ENCODE measurements at places on chromosomes 12 and 14.
A peak's percentile ranks its signal among the peaks of the same experiment; 100 is the strongest.

DNA sequence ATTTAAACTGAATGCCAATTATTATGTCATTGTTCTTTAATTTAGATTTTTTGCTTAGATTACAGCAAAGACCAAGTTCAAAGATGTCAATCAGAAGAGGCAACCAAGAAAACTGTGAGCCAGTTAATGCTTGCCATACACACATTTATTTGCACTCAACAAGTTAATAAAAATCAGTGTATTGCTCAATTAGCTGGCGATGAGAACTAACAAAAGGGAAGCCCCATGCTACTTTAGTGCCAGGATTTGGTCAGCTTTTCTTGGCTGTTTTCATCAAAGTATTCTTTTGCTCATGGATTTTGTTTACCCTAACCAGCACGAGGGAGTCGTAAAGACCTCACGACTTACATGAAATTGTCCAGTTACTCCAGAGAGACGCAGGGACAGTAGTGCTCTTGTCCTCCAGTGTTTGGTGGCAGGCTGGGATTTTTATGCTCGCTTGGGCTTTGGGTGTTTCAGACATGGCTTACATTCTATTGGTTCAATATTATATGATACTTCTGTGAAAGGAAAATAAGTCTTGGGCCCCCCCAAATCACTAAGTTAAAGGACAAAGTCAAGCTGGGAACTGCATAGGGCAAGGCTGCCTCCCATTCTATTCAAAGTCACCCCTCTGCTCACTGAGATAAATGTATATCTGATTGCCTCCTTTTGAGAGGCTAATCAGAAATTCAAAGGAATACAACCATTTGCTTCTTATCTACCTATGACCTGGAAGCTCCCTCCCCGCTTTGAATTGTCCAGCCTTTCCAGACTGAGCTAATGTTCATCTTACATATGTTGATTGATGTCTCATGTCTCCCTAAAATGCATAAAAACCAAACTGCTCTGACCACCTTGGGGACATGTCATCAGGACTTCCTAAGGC is 7.4 kb upstream of the B4GALNT1 start:
- no peak for DNase-seq

DNA sequence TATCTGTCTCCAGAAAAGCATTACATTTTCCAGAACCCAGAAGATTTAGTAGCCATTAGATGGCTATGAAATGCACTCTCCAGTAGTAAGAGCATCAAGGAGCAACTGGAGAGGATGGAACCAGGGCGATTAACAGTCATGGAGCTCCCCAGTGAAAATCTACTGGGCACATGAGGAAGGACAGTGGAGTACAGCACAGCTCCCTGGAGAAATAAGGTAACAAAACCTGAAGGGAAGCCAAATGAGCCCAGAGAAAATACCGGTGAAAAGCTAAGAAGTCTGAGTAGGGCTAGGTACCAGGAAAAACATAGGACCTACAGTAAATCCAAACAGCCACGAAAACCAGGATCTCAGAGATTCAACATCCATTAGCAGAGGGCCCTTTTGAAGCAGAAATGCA is 21.6 kb downstream of the SOX5 start:
- DNase-seq: no peak

- DNase-seq: no peak
Measured at GRCh38 chr14:39251547-39251946, 17.8 kb downstream of the MIA2 start.

DNA sequence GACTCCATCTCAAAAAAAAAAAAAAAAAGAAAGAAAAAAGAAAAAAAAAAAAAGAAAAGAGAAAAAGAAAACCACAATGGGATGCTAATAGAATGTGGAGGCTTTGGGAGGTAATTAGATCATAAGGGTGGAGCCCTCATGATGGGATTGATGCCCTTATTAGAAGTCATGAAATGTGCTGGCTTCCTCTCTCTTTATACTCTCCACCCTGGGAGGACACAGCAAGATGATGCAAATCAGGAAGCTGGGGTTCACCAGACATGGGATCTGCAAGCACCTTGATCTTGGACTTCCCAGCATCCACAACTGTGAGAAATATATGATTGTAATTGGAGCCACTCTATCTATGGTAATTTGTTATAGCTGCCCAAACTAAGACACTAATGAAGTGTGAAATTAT is 13.4 kb upstream of the DRAM1 start:
- no peak for DNase-seq

DNA sequence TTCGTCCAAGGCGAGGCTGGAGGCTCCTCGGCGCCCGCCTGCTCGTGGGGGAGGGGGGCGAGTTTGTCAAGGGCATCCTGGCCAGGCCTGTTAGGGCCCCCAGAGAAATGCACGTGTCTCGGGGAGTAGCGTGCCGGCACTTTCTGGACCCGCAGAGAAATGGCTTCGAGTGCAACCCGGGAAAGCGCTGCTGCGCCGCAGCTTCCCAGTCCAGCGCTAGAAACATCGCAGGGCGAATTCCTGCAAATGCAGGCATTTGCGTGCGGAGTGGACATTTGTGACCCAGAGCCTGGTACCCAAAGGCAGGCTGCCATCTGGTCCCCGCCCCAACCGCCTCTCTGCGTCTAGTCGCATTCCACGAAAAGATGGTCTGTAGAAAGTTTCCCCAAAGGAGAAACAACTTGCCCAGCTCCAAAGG is 756 bp downstream of the LGR5 start:
- no peak for DNase-seq

- no peak for DNase-seq
Measured at GRCh38 chr12:124456652-124457152, 110.7 kb downstream of the NCOR2 start.

GRCh38 chr14:85415015-85415712 is 114.8 kb upstream of the FLRT2 start:
- no peak for DNase-seq

- no peak for DNase-seq
Measured at GRCh38 chr12:56162468-56163290, 4.5 kb downstream of the MYL6 start.

GRCh38 chr12:52495389-52495788 is 2.3 kb upstream of the KRT6A start:
- DNase-seq: no peak

DNA sequence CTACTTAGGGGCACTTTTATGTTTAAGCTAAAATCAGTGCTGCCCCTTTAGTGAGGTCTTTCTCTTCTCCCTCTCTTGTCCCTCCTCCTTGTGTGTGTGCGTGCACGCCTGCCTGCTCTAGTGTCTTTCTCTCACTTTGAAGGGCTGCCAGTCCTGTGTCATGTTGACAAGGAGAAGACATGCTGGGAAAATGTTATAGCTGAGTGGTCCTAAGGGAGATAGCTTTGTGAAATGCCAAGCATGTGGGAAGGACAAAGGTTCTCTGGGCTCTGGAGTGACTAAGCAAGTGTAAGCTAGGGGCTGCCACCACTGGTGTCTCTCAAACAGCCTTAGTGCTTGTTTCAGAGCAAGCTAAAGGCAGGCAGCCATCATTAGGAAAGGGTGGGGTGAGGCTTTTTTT is 108.4 kb downstream of the EMP1 start:
- no peak for DNase-seq

DNA sequence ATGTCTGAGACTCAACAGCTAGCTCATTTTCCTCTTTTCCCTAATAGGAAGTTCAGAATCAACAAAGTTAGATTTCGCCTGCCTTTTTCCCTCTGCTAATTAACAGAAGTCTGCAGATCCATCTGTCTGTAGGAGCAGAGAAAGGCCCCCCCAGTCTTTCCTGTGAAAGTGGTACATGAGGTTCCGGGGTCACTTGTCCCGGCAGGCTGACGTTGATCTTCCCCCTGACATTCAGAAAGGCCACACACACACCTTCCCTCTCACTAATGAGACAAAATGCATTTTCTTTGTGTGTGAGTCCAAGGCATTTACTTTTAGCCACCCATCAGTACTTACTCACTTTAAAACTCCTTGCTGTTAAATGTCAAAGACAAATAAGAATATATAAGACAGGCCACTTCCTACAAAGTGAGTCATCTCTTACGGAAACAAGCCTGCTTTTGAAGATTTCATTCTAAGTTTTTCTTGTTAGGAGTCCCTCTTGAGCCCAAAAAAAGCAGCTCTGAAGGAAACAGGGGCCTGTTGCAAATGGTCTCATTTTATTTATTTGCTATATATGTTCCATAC is 138.7 kb downstream of the TTC7B start:
- no peak for DNase-seq

- no peak for DNase-seq
Measured at GRCh38 chr12:122406701-122407164, 15.7 kb downstream of the CLIP1 start.

DNA sequence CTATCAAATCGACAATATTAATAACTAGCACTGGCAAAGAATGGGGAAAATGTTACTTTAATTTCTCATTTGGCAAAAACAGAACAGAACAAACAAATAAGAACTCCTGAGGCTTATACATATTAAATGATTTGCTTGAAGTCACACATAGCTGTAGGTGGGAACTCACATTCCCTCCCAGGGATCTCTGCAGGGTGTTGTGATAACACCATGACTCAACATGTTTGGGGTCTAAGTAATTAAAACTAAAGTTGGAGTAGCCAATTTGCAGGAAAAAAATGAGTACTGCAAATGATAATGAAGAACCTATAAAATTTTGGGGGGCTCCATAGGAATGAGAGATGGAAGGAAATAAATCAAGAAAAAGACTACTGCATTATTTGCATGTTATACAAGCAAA is 27.5 kb downstream of the UNC79 start:
- no peak for DNase-seq

GRCh38 chr12:53097564-53098353 is at the start of gene IGFBP6:
Gene IGFBP6 (plus strand): TSS chr12:53097667. CDS start chr12:53097718, 51 bp downstream.
- peak; percentile 40 for DNase-seq

- DNase-seq: no peak
Measured at GRCh38 chr12:105570944-105571343, 240.5 kb downstream of the C12orf75 start.

DNA sequence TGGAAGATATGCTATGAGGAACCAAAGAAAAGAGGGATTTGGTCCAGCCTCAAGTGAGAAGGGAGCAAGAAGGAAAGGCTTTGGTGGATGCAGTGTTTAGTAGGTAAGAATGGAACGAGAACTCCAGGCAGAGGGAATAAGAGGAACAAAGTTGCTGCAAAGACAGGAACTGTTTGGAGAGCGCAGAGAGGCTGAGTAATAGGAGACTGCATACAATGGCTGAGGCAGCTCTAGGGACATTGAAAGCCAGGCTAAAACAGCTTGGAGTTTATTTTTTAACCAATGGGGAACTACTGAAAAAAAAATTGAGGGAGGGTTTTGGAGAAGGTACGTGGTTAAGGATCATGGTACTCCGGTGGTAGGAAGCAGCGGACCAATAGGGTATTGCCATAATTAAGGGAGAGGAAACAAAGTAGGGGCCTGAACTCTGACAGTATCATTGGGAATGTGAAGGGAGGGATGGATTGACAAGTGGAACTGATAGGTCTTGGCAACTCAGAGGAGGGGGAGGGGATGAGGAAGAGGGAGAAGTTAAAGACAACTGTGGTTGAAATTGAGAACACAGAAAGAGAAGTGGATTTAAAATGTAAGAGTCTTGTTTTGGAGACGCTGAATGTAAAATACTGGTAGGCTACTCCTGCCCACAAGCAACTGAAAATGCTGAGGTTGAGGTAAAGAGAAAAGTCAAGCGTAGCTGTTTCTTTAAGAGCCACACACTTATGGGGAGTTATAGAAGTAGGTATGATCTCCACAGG is 4.8 kb downstream of the ASCL4 start:
- DNase-seq: no peak

- DNase-seq: no peak
Measured at GRCh38 chr12:44217146-44217883, 381.4 kb downstream of the TMEM117 start.

GRCh38 chr12:114688256-114688845 is 4.4 kb upstream of the TBX3 start:
- no peak for DNase-seq

DNA sequence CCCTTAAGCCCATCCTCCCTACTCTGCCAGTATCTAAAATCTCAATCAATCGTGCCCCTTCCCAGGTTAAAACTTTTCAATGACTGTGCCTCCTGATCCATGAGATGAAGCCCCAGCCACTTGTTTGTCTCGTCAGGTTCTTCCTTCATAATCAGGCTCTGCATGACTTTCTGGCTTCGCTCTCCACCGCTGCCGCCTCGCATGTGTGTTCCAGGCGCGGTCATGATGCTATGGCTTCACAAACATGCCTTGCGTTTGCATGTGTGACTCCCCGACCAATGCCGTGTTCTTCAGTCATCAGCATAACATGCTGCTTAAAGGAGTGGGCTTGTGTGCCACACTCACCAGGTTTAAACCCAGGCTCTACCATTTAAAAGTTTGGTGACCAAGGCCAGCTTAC is 5.0 kb upstream of the C1RL start:
- DNase-seq: no peak

DNA sequence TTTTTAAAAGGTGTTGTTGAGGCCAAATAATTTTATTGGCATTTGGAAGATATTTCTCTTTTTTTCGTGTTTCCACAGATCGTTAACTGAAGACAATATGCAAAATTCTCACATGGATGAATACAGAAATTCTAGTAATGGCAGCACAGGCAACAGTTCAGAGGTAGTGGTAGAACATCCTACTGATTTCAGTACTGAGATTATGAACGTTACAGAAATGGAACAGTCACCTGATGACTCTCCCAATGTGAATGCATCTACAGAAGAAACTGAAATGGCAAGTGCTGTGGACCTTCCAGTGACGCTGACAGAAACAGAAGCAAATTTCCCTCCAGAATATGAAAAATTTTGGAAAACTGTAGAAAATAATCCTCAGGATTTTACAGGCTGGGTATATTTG is 11.2 kb downstream of the PRPF39 start:
- no peak for DNase-seq

DNA sequence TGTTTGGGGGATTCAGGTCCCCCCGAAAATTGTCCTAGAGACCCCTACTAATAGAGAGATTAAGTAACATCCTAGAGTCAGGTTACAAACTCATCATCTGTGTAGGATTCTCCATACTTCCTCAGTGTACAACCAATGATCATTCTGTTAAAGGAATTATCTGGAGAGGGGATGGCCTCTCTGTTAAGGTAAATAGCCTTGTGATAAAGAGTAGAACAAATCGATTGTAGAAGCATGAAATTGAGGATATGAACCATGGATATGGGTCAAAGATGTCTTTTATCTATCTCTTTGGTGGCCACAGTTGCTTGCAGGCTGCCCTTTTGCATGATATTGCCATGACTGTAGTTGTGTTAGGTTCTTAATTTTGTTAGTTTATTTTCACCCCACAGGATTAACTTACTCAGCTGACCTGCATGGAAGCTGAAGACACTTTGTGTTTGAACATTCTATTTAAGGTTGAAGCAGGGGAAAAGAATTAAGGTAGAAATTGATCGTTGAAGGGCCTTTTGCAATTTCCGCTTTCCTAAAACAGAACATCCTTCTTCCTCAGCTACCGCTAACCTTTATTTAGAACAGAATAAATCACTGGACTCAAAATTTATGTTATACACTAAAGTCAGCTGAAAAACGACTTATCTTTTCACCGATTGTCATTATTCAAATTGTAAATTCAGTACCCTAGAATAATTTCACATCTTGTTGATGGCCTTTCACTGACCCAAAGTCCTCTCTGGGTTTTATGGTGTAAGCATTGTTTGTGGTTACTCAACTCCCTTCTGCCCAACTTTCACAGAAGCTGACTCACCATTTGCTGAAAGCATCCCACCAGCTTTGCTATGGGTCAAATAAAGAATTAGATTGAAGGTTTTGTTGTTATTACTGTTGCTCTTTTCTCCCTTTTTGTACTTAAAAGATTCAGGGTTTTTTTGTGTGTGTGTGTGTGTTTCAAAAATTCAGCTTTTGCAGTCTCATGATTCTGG is 52.3 kb downstream of the IRAK3 start:
- DNase-seq: no peak

GRCh38 chr14:100271247-100271939 is 32.4 kb downstream of the YY1 start:
- no peak for DNase-seq

Measured in neuronal stem cell (in vitro differentiated cells).